ENCODE measurements at places on chromosomes 1 and 21.

DNA sequence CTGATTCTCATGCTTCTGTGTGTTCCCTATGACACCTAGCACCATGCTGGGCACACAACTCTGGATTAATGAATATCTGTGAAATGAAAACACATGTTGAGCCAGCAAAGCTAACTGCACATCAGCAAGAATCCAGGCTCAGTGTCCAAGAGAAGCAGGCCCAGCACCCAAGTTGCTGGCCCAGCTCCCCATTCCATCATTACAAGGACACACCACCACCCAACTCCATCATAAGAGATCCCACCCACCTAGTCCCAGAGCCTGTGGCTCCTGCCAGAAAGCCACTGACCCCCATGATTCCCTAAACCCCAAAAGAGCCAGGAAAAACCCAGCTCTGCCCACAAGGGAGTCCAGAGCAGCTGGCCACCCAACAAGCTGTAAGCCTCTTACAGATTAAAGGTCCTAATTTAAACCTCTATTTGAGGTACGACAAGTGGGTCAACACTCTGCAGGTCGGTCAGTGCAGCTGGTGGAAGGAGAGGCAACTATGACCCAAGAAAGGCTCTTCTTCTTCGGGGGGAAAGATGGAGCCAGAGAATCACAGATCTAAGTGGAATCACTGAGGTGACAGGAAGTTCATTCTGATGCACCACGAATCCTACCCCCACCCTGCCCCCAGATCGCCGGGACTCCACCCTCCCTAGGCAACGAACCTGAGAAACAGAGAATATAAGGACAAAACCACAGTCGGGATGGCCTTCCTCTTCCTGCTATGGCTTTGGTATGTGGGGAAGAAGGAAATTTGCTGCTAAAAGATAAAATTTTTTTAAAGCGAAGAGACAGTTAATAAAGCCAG lies 58.2 kb downstream of the CD34 start:
- DNase-seq, result no peak

GRCh38 chr1:6784560-6785317 lies 515 bp upstream of the CAMTA1 start:
- DNase-seq, result peak; percentile 99

DNA sequence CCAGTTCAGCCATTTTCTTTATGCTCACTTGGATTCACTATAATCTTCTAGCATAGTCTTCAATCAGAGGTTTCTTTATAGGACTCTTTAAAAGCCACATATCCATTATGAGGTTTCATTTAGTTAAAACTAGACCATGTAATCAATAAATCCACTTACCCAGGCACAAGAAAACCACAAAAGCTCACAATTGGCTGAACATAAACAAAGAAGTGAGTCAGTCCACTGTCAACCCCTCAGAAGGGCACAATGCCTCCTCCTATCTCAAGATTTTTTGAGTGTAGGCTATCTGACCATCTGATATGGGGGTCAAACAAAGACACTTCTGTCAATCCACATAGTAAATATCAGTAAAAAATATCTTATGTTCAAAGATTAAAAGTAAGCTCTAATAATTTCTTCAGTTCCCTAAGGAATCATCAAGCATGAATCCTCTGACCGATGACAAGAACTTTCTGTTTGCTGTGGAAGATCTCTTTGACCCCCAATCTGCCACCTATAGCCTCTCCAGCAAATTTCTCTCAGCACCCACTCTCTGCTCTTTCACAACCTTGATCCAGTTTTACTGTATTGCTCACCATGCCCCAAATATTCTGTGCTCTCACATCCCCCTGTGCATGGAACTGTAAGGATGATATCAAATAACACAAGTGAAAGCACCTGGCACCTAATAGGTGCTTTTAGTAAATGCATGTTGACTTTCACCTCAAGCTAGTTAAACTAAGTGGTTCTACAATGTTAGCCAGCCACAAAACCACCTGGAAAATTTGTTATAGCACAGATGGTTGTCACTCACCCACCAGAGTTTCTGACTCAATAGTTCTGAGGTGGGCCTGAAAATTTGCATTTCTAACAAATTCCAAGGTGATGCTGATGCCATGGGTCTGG lies 16.7 kb downstream of the RAB3B start:
- no peak for DNase-seq

GRCh38 chr1:6958407-6959030 lies 173.3 kb downstream of the CAMTA1 start:
- DNase-seq, result no peak

- no peak for DNase-seq
Observed at GRCh38 chr21:38979271-38980121, 173.8 kb downstream of the ETS2 start.

DNA sequence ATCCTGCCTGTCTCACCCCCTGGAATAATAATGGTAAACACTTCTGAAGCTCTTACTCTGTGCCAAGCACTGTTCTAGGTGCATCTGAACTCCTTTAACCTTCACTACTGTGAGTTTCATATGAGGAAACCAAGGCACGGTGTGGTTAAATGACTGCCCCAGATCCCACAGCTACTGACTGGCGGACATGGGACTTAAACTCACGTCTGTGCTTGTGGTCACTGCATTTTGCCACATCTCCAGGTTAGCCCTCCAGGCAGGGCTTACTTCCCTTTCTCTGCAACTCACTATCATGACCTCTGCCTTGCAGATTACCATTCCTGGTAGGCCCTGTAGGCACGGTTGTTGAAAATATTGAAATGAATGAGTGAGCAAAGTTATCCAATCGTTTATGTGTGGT lies 83.4 kb downstream of the ADSS2 start:
- no peak for DNase-seq

DNA sequence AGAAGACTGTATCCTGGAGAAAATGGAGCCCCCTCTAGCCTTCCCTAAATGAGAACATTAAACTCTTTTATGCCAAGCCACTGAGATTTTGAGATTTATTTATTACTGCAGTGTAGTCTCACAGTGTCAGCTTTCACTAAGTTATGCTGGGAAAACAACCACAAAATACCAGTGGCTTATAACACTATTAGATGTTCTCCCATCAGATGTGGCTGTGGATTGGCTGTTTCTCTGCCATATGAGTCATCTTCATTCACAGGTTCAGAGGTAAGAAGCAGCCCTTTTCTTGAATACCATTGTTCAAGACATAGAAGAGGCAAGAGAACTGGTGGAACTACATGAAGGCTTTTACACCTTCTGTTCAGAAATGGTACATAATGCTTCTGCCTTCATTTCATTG lies 32.1 kb upstream of the ST6GALNAC5 start:
- DNase-seq, result no peak

- no peak for DNase-seq
Observed at GRCh38 chr1:113641396-113641795, 117.9 kb downstream of the PHTF1 start.

DNA sequence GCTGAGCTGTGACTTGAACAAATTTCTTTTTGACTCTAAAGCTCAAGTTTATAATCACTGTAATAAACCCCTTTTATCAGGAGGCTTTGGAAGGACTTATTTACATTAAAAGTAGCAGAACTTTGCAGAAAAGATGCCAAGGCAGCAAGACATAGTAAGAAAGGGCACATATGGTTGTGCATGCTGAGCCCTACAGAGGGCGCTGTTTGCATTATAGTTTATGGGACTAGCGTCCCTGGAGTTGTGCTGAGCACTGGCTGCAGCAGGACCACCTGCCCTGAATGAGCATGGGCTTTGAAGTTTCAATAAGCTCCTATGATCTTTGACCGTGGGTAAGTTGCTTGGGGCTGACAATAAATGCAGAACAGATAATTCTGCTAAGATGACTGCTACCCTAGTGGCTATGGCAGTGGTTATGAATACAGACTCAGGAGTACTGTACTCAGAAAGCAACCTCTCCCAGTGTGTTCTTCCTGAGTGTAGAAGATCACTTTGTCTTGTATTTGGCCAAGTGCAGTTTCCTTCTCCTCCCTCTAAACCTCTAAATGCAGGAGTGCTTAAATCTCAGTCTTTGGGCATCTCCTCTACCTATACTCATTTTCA lies 45.4 kb upstream of the USP1 start:
- DNase-seq, result no peak

DNA sequence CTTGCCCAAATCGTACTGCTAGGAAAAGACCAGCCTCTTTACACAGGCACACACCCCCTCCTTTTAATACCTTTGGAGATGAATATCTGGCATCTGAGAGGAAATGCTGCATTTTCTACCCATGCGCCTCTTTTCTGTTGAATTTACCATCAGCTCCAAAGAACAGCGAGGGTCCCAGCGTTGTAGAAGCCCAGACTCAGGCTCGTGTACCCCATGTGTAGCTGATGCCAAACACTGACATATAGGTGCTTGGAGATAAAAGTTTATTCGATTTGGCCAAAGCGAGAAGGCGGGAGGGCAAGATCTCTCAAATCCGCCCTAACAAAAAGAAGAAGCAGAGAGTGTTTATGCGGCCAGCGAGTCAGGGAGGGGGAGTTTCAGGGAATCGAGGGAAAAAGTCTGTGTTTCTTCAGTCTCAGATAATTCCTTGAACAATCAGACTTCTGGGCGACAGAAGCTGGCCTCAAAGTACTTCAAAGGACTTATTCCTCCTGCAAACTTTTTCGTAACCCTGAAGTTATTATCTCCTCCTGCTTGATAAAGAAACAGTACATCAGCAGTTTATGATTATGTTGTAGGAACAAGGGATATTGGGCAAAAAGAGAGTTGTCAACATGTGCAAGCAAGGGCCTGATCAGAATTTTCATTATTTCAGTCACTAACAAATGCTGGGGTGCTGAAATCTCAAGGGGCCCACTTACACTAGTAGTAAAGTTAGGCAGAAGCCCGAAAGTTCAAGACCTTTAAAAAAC lies 642 bp upstream of the CREG1 start:
- DNase-seq, result no peak

DNA sequence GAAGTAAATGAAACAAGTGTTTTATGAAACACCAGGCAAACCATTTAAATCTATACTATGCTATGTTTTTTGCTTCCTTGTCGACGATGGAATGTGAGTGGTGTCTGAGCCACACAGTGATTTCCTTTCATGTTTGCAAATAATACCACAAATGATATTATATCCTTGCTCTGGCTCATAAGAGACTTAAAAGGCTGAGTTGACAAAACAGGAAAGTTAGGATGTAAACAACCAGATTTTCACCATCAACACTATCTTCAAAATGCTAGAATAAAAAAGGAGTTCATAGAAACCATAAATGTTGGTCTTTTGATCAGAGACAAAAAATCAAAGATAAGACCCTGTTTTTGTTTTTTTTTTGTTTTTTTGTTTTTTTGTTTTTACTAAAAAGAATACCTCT lies 17.8 kb upstream of the MAGI3 start:
- DNase-seq, result no peak

- DNase-seq, result no peak
Observed at GRCh38 chr1:77085109-77085508, 134.1 kb downstream of the PIGK start.

- no peak for DNase-seq
Observed at GRCh38 chr1:184790642-184791549, 36.2 kb upstream of the EDEM3 start.

GRCh38 chr1:12416101-12416500 lies 186.3 kb downstream of the VPS13D start:
- DNase-seq, result no peak

- no peak for DNase-seq
Observed at GRCh38 chr1:178871551-178872320, 859 bp upstream of the ANGPTL1 start.

Data from Ammon's horn (tissue), 1 donor.